ENCODE measurements at places on chromosomes 11 and 22.

DNA sequence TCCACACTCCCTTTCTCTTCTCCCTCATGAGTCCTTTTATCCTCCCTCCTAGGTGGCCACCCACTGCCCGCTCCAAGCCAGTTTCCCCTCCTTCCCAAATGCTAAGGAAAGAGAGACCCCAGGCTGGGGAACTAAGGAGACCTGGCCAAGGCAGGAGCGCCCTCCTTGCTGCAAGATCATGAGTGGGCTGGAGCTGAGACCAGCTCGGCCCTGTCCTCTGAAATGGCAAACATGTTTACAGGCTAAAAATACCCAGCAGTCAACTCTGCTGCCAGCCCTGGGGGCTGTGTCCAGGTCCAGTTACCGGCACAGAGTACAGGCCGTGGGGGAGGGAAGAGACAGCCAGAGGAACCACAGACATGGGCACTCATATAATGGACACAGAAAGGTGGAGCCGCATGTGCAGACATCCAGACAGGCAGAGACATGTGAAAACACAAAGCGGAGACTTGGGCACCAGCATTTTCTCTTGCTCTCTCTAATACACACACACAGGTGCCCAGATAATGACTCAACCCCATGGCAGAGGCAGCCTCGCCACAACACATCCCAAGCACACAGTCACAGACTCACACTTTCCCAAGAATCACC is 1.2 kb upstream of the AHNAK start:
- no peak for DNase-seq

DNA sequence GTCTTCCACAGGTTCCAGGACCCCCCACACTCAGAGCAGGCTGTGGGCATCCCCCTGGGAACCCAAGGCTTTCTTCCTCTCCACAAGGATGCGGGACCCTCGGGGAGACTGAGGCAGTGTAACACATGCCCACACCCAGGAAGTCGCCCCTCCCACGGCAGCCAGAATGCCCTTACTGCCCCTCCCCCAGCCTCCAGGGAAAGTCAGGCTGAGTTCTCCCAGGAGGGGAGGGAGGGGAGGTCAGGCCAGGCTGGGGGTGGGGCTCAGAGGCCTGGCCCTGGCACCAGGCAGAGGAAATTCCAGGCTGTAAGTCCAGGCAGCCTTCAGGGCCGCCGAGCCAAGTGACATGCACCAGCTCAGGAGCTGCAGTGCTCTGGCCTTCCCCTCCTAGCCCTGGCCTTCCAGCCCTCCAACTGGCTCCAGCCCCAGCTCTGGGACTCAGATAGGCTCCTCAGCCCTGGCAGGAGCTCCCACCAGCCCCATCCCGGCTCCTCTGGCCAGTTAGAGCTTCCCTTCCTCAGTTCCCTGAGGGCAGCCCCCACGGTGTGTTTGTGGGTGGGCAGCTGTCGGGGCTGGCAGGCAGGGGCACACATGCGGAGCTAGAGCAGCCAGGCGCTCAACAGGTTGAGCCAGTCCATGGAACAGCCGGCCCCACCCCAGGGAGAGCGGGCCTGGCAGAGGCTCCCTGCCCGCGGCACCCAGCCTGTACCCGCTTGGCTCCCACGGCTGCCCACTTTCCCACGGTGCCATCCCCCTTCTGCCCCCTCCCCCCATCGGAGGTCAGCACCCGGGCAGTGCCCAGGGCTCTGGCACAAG is 3.6 kb downstream of the BCL9L start:
- DNase-seq: no peak

DNA sequence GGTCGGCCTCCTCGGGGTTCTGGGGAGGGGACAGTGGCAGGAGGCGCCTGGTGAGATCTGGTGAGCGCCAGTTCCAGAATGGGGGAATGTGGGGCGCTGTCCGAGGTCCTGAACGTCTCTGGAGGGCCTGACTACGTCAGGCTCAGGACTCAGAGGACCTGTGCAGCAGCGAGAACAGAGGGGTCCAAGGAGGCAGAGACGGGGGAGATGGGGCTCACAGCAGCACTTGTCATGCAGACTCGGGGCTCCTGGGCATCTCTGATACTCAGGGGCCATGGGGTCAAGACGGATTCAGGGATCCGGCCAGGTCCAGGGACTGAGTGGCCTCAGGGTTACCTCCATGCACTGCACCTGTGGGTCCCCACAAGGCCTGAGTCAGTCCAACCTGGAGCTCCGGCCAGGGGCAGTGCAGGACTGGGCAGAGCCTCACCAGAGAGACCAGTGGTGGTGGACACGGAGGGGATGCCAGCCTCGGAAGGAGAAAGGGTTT is 92.2 kb downstream of the BRD1 start:
- no peak for DNase-seq

DNA sequence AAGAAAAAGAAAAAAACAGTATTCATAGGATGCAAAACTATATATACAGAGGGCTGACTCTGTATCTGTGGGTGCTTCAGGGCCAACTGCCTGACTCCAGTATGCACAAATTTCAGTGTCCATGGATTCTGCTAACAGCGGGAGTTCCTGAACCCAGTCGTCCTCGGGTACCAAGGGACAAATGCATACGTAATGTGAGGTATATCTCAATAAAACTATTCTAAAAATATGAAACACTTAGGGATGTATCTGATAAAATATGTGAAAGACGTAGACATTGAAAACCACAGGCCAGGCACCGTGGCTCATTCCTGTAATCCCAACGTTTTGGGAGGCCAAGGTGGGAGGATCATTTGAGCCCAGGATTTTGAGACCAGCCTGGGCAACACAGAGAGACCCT is 13.9 kb upstream of the COMT start:
- no peak for DNase-seq

GRCh38 chr11:130486391-130486836 is 38.0 kb downstream of the ADAMTS15 start:
- DNase-seq: no peak

- no peak for DNase-seq
Observed at GRCh38 chr22:24077416-24077815, 66.3 kb downstream of the CABIN1 start.

DNA sequence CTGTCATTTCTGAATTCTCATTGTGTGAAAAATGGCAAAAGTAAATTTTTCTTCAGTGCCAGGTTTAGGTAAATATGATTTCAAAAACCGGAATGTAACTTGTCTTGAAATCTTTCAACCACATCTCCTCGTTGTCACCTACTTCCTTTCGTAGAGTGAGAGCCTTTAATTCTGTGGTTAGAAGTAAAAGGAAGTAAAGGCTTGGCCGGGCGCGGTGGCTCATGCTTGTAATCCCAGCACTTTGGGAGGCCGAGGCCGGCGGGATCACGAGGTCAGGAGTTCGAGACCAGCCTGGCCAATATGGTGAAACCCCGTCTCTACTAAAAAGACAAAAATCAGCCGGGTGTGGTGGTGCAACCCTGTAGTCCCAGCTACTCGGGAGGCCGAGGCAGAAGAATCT is 29.8 kb downstream of the SGSM3 start:
- DNase-seq: no peak

- no peak for DNase-seq
Observed at GRCh38 chr22:44759001-44759400, 6.6 kb downstream of the ARHGAP8 start.

DNA sequence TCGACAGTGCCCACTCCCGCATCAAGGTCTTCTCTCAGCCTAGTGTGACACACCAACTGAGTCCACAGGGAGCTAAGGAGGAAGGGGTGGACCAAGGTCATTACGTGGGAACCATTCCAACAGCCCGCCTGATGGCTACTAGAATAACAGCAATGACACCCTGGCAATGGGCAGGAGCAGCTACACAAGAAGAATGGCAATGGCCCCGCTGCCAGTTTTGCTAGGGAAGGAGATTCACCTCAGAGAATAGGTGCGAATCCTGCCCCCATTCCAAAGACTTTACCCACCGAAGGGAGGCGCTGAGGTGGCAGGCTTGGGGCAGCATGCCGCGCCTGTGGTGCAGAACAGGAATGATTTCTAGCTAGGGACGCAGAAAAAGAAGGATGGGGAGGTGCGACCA is 9.1 kb downstream of the WT1 start:
- DNase-seq: no peak

DNA sequence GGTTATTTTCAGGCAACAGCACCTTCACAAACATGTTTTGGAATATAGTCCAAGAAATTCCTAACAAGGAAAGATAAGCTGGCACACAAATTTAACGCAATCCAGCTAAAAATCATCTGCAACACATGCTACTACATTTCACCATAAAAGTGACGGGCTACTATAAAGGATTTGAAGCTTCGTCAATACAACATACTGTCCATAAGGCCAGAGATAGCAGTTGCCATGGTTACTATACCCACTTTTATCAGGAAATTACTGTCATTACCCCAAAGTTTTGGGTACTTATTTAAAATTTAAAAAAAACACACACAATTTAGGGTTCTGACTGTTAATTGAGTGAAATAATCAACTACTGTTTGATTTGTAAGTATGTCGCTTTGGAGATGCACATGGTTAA is 6.9 kb downstream of the PHF21A start:
- DNase-seq: no peak

GRCh38 chr11:2891326-2892214 is 6.0 kb upstream of the CDKN1C start:
- DNase-seq: peak; percentile 39

- DNase-seq: peak; percentile 70
Observed at GRCh38 chr11:63813035-63813562, at the start of gene SPINDOC. Gene SPINDOC, plus strand, starts transcription at chr11:63813456. Its CDS starts 231 bp downstream, at chr11:63813687.
